ENCODE measurements at places on chromosomes 12 and 14.

- DNase-seq, result no peak
Observed at GRCh38 chr14:21721504-21721903, 47.9 kb upstream of the OR4E1 start.

- no peak for DNase-seq
Observed at GRCh38 chr12:30936036-30936435, 9.5 kb downstream of the TSPAN11 start.

- no peak for DNase-seq
Observed at GRCh38 chr12:700016-700415, 36.8 kb upstream of the NINJ2 start.

- DNase-seq, result no peak
Observed at GRCh38 chr12:131124487-131125280, 171.0 kb downstream of the ADGRD1 start.

GRCh38 chr14:37709419-37710195 is 114.2 kb downstream of the TTC6 start:
- DNase-seq, result no peak

GRCh38 chr14:100684154-100684553 is 42.5 kb upstream of the DLK1 start:
- no peak for DNase-seq

DNA sequence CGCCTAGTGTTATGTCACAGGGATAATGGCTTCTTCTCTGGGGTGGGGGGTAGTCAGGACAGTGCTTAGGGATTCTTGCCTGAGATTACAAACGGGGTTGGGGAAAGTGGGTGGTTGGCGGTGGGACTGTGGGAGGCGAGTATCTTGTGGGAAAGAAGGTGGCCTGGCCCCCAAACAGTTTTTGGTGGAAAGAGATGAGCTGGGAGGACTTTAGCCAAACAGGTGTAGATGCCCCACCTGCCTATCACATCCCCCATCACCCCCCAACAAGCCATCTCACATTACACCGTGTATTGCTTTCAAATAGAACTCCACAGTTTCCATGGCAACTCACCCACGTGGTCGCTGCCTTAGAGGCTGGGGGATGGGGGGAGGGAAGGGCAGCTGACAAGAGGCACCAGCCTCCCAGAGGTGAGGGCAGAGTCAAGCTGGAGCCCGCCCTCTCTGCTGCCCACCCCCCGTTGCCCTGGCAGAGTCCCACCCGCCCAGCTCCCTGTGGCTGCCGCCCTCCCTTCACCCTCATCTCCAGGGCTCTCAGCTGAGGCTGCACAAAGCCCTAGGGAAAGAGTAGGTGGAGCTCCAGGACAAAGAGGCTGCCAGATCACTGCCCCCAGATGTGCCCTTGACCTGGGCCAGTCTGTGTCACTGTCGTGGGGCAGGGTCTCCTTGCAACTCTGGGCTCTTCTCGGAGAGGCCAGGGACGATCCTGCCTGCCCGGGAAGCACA is 98.3 kb downstream of the LRRC74A start:
- DNase-seq, result no peak

GRCh38 chr12:104462325-104462724 is 5.6 kb downstream of the CHST11 start:
- DNase-seq, result no peak

- no peak for DNase-seq
Observed at GRCh38 chr12:110123919-110124268, 263 bp upstream of the IFT81 start.

DNA sequence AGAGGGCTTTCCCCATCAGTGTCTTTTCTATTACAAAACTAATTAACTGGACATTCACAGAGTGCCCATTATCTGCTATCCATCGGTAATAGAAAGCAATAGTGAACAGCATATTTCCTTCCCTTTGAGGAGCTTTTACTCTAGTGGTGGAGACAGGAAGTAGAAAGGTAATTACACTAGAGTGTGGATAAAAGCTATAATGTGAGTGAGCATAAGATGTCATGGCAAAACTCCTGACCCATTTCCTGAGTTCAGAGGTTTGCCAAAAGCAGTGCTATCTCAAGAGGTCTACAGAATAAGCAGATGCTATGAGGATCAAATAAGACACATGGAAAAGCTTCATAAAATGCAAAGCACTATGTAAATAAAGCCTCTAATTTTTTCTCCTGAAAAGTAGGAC is 24.0 kb downstream of the TIMELESS start:
- DNase-seq, result no peak

GRCh38 chr12:6306599-6307220 is 3.8 kb upstream of the PLEKHG6 start:
- no peak for DNase-seq

DNA sequence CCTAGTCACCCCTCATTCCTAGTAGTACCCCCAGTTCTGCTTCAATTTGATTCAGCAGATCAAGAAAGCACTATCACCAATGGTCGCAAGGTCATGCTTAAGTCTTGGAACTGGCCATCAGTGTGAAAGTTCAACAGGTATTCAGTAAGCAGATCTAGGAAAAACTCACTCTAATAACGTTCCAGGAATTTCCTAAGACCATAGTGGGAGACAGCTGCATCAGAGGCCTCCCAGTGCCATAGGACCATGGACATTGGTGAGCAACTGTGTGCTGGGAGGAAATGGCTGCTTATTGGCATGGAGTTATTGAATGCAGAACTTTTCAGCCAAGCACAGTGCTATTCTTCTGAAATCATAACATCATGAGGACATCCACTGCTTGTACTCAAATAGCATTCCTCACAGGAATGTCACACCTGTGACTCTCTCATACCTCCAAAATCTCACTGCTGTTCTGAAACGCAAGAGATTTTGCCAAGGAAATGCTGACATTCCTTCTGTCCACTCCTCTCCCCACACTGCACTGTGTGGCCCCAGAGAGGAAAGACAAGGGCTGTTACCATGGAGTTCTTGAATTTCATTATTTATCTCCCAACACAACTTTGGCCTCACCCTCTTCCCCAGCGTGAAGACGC is 30.9 kb upstream of the MDM2 start:
- DNase-seq, result no peak

GRCh38 chr12:86837246-86837645 is 581.1 kb upstream of the MGAT4C start:
- DNase-seq, result no peak

DNA sequence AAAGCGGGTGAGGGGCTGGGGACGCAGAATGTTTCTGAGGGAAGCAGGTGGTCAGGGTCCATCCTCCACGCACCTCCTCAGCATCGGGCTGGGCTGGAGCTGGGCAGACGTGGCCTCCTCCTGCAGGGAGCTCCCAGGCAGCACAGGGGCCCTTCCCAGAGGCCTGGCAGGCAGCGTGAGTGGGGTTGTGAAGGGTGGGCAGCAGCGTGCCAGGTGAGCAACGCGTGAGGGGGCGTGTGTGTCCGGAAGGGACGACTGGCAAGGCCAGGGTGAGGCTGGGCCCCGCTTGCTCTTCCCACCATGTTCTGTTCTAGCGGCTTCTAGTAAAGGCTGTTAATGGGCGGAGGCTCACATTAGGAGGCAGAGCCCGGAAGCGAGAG is 17.1 kb downstream of the ANKRD9 start:
- no peak for DNase-seq

- no peak for DNase-seq
Observed at GRCh38 chr12:108333898-108334699, 5.0 kb downstream of the CMKLR1 start.

DNA sequence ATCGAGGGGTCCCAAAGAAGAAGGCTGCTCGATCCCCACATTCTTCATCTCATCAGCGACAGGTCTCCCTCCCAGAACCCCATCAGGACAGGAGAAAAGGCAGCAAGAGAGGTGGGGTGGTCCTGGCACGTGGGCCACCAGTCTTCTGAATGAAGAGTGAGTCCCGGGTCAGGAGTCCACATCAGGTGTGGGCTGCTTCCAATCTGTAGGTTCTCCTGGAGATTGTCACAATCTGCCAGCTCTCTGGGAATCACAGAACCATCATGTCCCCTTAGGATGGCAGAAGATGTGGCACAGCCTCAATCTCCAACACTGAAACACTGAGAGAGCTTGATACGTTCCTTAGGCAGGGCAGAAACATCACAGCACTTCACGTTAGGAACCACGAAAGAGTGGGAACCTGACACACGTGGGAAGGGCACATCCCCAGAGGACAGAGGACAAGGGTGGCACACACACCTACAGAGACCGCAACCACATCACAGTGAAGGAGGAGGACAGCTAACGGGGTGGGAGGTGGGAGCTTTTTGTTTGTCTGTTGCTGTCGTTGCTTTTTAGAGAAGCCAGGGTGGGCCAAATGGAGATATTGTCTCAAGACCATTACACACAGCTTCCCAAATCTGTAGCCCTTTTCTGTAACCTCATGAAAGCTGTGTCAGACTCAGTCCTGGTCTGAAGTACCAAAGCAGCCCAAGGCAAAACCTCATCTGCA is 284.5 kb downstream of the DPF3 start:
- no peak for DNase-seq

- no peak for DNase-seq
Observed at GRCh38 chr12:62698701-62699101, 232.1 kb downstream of the MON2 start.

DNA sequence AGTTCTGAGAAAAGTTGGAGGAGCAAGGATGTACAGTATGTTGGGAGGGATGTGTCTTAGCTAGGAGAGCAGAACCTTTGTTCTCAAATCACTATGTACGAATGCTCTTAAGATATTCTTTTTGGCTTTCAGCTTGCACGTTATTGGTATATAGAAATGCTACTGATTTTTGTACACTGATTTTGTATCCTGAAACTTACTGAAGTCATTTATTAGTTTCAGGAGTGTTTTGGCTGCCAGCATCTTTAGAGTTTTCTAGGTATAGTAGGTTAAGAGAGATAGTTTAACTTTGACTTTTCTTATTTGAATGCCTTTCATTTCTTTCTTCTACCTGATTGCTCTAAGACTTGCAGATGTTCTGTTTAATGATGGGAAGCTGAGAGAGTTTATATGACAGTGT is 442.8 kb upstream of the FBXO33 start:
- DNase-seq, result no peak

DNA sequence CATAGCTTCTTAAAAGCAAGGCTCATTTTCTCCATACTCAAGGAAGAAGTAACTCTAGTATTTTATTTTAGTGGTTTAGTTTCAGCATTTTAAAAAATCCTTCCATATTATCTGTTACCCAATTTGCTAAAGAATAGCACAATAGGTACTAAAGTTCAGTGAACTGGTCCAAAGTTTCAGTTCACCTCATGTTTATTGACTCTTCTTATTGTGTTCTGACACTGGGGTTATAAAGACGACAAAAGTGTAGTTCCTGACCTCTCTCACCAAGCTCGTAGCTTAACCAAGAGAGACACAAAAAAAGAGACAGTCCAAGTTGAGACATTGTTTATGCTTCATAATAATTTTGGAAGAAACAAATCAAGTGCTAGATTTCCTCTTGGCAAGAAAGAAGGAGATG is 40.8 kb upstream of the SLC38A2 start:
- no peak for DNase-seq

DNA sequence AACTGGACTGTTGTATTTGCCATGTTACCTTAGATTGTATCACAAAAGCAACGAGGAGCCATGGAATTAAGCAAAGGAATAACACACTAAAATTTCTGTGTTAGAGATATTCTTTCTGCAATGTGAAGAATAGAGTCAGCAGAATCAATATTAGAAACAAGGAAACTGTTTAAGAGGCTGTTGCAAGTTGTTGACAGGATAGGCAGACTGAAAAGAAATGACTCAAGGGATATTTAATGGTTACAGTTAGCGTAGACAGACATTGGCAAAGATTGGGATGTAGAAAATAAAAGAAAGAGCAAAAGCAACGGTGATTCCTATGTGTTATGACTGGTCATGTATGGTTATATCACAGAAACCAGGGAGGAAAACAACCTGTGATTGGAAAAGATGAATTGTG is 299.0 kb upstream of the PPFIA2 start:
- no peak for DNase-seq

- DNase-seq, result no peak
Observed at GRCh38 chr12:132056951-132057350, 87.2 kb downstream of the DDX51 start.

- DNase-seq, result no peak
Observed at GRCh38 chr12:806200-806791, 53.9 kb downstream of the WNK1 start.

DNA sequence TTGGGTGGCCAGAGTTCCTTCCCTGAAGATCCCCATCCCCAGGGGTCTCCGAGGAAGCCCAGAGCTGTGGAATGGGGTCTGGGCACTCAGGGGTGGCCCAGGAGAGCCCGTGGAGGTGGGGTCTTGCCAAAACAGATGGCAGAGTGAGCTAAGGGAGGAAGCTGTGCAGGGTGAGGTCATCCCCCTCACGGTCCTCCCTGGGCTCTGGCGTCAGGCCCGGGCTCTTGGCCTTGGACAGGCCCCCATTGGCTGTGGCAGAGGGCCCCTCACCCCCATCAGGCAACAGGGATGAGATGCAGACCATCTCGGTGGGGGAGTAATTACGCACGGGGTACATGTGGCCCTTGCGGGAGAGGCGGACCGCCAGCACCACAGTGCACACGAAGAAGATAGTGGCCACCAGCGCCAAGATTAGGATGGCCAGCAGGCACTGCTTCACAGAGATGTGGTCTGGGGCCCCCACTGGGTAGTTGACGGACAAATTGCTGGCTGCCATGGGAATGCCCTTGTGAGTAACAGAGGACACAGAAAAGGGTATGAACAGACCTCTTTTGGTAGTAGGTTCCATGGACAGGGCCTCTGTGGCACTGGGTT is 10.7 kb downstream of the SELPLG start:
- no peak for DNase-seq

- no peak for DNase-seq
Observed at GRCh38 chr12:49825360-49825970, 2.7 kb downstream of the NCKAP5L start.

DNA sequence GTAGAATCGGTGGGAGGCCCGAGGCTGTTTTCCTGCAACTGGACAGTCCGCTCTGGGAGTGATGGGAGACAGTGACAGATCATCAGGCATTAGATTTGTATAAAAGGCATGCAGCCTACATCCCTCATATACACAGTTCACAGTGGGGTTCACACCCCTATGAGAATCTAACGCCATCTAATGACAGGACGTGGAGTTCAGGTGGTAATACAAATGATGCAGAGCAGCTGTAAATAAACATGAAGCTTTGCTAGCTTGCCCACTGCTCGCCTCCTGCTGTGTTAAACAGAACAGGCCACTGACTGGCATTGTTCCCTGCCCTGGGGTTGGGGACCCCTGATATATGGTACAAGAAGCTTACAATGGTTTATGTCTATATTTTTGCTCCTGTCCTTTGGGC is 179.0 kb downstream of the LRFN5 start:
- no peak for DNase-seq

GRCh38 chr12:6834254-6834653 is 6.0 kb downstream of the P3H3 start:
- no peak for DNase-seq

GRCh38 chr14:73786636-73787485 is 64.8 kb upstream of the PTGR2 start:
- no peak for DNase-seq

- DNase-seq, result no peak
Observed at GRCh38 chr12:46237371-46238045, 31.3 kb downstream of the SLC38A1 start.

Data from activated T-cell treated with anti-CD3 and anti-CD28 coated beads for 4 hours (primary cell).